ENCODE measurements at places on chromosomes 6 and 20.

DNA sequence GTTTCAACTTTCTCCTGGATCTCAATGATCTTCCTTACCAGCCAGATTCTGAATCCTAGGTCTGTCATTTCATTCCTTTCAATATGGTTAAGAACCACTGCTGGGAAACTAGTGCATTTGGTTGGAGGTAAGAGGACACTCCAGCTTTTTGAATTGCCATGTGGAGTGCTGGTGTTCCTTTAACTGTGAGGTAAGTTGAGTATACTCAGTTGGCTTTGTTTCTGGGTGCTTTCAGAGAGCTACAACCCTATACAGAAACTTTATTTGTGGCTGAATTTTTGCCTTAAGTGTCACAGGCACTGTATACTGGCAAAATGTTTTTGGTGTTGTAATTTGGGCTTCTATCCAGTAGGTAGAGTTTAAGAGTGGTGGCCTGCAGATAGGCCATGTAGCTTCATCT, 175.8 kb downstream of the TBC1D32 start:
- no peak for DNase-seq

- no peak for DNase-seq
These were observed 8.3 kb upstream of the ZBTB2 start for GRCh38 chr6:151399679-151400078.

GRCh38 chr6:138849791-138850190, 53.9 kb downstream of the ECT2L start:
- no peak for DNase-seq

- DNase-seq: no peak
These were observed 418.3 kb upstream of the POU3F2 start for GRCh38 chr6:98416027-98416426.

DNA sequence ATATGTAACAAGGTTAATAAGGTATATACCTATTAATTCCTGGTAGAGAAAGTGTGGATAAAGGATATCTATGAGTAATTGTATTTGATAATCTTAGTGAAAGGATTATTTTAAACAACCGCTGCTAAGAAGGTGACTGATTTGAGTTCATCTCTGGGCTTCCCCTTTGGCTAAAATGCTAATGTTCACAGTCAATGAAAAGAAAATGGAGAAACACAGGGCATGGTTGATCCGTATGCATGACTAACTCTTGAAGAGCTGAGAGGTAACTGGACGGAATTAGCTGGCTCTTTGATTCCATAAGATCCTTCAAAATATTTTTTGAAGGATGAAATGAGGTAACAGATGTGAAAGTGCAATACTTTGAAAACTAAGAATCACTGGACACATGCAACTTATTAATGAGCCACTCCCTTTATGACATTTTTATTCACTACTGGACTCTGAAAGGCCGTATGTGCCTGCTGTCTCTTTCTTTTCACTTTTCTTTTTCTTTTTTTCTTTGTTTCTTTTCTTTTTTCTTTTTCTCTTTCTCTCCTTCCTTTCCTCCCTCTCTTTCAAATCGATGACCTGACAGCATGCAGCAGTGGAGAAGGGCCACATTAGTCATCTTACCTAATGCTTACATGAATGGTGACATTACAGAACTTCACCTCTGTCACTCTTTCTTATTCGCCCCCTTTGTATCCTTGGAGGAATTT, 464.6 kb downstream of the CDKAL1 start:
- no peak for DNase-seq

- DNase-seq: no peak
These were observed 191.4 kb downstream of the TENT5A start for GRCh38 chr6:81561071-81561564.

GRCh38 chr6:48032151-48032550, 78.8 kb downstream of the PTCHD4 start:
- peak; percentile 39 for DNase-seq

DNA sequence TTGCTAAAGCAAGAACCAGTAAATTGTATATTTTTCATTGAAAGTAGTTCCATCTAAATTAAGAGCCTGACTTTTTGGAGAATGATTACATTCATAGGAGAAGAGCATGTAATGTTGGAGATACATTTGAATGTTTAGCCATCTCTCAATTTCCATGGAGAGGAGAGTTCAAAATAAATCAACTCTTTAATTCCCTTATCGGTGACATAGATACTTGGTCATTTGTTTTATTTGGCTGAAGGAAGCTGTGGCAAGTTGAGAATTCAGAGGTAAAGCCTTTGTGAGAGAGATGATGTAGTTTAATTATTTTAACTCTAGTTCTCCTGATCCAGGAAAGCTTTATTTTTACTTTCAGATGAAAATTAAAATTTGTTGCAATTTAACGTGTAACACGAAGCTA, 22.3 kb downstream of the QKI start:
- no peak for DNase-seq

GRCh38 chr6:8155259-8156012, 53.1 kb upstream of the EEF1E1 start:
- DNase-seq: no peak

- no peak for DNase-seq
These were observed 112.4 kb downstream of the BFSP1 start for GRCh38 chr20:17418737-17419136.

DNA sequence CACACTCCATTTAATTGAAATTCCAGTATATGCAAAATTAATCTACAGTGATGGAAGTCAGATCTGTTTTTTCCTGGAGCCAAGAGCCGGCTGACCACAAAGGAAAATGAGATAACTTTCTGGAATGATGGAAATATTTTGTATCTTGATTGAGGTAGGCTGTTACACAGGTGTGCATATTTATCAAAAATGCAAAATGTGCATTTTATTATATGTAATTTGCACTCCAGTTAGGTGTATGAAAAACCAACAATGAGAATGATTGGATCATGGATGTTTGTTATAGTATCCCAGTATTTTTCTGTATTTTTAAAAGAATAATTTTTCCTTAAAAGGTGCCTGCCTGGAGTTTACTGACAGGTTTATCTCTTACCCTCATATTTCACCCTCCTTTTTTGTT, 242.0 kb upstream of the JAG1 start:
- DNase-seq: no peak

DNA sequence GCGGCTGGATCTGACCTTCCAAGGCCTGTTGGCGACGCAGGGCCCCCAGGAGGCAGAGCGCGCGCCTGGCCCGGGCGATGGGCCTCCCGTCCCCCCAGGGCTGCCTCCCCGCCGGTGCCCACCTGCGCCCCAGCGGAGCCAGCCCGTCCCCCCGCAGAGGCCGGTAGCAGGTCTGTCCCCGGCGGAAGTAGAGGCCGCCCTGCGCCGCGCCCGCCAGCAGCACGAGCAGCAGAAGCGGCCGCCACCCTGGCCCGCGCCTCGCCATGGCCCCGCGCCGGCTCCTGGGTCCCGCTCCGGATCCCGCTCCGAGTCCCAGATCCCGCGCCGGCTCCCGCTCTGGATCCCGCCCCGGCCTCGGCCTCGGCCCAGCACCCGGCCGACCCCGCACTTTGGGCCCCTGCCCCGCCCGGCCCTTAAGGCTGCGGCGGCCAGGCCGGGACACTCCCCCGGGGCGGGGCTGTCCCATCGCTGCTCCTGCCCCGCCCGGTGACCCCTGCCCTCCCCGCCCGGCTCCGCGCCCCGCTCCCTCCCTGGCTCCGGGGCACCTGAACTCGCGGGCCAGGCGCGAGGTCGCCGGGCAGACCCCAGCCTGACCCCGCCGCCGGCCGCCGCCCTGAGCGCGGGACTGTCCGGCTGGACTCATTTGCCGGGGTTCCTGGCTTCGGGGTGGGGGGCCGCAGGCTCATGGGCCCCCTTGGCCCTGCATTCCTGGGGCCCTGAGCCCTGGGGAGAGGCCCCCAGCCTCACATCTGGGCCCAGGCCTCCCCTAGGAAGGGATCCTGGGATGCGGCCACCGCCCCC, at the start of gene CTSZ:
Gene CTSZ (minus strand): TSS at position 391 of the 801 bp plus-strand sequence. CDS start 126 bp downstream, at position 265.
- peak; percentile 57 for DNase-seq

DNA sequence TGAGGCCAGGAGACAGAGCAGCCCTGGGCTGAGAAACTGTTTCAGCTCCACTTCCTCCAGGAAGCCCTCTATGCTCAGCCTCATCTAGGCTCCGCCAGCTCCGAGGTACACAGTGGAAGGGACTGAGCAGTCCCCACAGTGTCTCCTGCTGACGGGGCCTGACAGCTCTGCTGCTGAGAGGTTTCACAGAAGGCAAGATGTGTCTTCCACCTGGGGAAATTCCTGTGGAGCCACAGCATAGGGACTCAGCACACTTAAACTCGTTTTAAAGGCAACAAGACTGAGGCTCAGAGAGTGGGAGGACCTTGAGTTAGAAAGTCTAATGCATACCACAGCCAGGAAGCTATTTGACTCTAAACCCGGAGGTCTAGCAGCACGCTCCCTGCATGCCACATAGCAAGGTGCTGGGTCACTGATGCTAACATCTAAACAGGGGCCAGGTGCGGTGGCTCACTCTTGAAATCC, 6.8 kb downstream of the ADA start:
- DNase-seq: no peak

DNA sequence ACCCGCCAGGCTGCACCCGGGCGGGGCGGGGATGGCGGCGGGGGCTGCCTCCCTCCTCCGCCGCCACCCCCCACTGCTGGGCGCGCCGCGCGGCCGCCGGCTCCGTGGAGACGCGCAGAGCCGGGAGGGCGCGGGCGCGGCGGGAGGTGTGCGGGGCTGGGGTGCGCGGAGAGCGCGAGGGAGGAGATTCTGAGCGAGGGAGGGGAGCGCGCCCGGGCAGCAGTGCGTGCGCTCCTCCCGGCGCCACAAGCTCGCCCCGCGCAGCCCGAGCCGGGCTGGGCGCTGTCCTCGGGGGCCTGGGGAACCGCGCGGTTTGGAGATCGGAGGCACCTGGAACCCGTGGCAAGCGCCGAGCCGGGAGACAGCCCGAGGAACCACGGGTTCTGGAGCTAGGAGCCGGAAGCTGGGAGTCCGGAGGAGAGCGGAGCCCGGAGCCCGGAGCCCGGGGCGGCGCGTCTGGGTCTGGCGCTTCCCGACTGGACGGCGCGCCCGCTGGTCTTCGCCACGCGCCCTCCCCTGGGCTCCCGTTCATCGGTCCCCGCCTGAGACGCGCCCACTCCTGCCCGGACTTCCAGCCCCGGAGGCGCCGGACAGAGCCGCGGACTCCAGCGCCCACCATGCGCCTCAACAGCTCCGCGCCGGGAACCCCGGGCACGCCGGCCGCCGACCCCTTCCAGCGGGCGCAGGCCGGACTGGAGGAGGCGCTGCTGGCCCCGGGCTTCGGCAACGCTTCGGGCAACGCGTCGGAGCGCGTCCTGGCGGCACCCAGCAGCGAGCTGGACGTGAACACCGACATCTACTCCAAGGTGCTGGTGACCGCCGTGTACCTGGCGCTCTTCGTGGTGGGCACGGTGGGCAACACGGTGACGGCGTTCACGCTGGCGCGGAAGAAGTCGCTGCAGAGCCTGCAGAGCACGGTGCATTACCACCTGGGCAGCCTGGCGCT, at the start of gene NTSR1:
Gene NTSR1 (plus strand): TSS at position 246 of the 946 bp plus-strand sequence. CDS start 372 bp downstream, at position 618.
- DNase-seq: no peak

GRCh38 chr20:36402708-36403107, 96.6 kb downstream of the DLGAP4 start:
- DNase-seq: no peak

DNA sequence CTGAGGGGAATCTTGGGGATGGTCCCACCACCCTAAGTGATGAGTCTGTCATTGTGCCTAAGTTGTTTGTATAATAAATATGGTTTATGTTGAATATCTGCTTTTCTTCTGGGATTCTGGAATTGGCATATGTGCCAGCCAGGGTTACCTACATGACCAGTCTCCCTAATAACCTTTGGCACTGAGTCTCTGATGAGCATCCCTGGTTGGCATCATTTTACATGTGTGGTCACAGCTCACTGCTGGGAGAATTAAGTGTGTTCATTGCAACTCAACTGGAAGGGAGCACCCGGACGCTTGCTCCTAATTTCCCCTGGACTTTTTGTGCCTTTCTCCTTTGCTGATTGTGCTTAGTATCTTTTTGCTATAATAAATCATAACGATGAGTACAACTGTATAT, 8.1 kb downstream of the SMAP1 start:
- DNase-seq: no peak
